ENCODE measurements at places on chromosomes 2 and 18. TPM values are rescaled to one million over a fixed set of nuclear protein-coding genes. Genes with fewer than 3 reads are reported as not detected.

TMEM247 gene
- not detected for total RNA-seq

GPBAR1 gene
- 2.5 TPM for total RNA-seq

RNF152 gene
- 4.2 TPM for total RNA-seq

FER1L5 gene
- total RNA-seq: 0.50 TPM

EGR4 gene
- not detected for total RNA-seq

TUBA3E gene
- not detected for total RNA-seq

ANKRD30BL gene
- total RNA-seq: 1.3 TPM

ASB18 gene
- not detected for total RNA-seq

Measured in ovary (tissue), 10 donors.